ENCODE measurements at places on chromosomes 4 and X.

- no peak for DNase-seq
These were observed 645 bp downstream of the APLN start for GRCh38 chrX:129653971-129654651.

- no peak for DNase-seq
These were observed 696 bp downstream of the SCRG1 start for GRCh38 chr4:173398220-173398619.

DNA sequence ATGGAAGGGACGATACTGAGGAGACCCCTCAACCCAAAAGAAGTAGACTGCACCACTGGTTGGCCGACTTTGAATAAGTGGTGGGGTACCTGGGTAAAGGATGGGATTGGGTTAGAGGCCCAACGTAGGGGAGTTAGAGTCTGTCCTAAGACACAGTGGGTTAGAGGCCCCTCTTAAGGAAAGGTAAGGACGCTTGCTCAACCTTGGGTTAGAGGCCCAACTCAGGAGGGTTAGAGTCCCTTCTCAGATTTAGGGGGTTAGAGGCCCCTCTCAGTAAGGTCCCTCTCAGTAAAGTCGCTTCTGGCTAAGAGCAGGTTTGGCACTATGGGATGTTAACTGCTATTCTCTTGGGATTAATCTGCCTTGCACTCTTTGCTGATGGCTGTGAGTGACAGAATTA, 81.3 kb downstream of the ACOX3 start:
- DNase-seq = no peak

DNA sequence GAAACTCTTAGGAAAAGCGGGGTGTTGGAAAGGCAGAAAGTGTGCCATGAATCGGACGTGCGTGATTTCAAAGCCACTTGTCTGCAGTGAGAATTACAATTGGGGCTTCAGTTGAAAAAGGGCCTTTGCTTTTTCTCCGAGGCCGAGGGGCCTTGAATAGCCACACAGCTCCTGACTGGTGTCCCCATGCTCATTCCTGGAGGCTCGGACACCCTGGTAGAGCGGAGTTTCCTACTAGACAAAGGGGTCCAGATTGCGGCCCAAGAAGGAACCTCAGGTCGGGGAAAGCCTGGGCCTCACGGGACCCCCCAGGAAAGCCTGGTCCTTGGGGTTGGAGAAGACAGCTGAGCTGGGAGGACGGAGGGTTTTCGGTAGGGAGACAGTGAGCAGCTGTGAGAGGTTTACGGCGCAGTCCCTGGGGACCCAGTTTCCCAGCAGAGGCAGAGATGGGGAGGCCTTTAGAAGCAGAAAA, 3.0 kb upstream of the SHOX start:
- no peak for DNase-seq

- no peak for DNase-seq
These were observed 298.8 kb upstream of the NOCT start for GRCh38 chr4:138716559-138717335.

- DNase-seq = no peak
These were observed 17.3 kb downstream of the LAMTOR3 start for GRCh38 chr4:99876946-99877345.

DNA sequence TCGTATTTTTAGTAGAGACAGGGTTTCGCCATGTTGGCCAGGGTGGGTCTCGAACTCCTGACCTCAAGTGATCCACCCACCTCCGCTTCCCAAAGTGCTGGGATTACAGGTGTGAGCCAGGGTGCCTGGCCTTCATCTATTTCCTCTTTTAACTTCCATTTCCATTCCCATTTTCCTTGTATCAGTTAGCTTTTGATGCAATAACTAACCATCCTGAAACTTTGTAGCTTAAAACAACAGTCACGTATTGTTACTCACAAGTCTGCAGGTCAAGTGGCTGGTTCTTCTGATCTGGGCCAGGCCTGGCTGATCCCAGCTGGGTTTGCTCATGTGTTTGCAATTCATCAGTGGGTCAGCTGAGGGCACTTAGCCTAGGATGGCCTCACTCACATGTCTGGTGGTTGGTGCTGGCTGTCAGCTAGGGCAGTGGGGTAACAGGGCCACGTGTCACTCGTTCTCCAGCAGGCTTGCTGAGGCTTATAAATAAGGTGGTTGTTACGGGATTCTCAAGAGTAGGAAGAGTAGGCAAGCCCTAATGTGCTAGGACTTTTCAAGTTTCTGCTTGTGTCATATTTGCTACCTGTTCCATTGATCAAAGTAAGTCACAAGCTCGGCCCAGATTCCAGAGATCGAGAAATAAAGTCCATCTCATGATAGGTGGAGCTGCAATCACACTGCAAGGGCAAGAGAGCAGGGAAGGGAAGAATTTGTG, 88.2 kb downstream of the SOWAHB start:
- no peak for DNase-seq

- DNase-seq = no peak
These were observed 8.5 kb upstream of the PPEF1 start for GRCh38 chrX:18698737-18699650.

DNA sequence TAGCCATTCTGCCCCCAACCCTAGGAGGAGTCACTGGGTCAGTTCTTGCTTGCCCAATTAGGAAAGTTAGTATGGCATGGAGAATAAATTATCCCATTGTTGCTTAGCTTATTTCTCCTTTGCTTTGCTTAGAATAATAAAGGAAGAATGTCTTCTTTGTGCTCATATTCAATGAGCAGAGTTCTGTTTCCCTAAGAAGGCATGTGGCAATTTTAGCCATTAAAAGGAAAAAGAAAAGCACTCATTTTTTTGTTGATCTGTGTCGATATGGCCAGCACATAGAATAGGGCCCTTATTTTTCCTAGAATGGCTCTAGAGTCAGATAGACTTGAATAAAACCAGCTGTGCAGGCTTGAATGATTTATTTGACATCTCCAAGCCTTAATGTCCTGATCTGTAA, 166.4 kb upstream of the PPARGC1A start:
- DNase-seq = no peak

DNA sequence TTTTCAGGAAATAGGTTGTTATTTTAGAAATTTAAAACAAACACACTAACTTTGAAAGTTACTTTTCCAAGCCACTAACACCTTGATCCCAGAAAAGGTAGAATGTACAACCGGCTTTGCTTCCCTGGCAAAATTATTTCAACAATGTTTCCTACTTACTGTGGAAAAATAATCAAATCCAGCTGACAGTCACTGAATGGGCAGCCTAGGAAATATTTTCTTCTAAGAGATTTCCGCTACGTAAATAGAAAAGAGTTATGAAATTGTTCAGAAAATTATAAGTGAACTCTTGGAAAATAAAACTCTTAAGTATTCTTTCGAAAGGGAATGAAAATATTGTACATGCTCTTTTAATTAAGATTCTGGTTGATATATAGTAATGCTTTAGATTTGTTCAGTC, 195.7 kb downstream of the GASK1B start:
- DNase-seq = no peak

- DNase-seq = no peak
These were observed 94.6 kb upstream of the WDR44 start for GRCh38 chrX:118251271-118251670.

GRCh38 chr4:73631565-73632226, 11.5 kb upstream of the RASSF6 start:
- DNase-seq = no peak

DNA sequence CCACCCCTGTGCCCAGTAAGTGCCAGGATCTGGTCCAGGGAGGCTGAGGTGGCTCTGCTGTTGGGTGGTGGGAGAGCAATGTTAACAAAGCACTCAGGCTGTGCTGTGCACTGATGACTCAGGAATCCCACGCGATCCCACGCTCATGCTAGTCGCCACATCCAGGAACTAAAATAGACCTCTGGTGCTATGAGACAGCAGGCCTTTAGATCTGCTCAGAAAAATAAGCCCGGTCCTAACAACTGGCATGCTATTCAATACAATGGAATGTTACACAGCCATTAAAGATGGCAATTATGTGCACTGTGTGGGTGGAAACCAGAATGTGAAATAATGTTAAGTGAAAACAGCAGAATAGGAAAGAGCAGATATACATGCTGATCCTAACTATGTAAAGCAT, 26.0 kb downstream of the ARL13A start:
- DNase-seq = no peak
